ENCODE measurements at places on chromosomes 2 and 18.

DNA sequence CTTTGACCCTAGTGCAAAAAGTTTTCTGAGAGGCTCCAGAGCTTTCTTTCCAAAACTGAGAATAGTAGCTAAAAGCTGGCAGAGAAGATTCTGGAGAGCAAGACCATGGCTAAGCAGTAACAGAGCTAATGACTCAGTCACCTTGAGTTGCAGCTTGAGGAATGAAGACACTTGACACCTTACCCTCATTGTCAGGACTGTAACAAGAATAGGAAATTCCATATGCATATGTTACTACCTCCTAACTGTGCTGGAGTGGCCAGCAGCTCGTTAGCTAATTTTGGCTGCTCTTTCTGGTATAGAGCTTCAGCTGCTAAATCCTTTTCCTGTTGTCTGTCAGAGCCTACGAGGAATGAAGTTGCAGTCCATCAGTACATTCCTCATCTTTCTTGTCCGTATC is 68.6 kb upstream of the LHCGR start:
- no peak for DNase-seq

DNA sequence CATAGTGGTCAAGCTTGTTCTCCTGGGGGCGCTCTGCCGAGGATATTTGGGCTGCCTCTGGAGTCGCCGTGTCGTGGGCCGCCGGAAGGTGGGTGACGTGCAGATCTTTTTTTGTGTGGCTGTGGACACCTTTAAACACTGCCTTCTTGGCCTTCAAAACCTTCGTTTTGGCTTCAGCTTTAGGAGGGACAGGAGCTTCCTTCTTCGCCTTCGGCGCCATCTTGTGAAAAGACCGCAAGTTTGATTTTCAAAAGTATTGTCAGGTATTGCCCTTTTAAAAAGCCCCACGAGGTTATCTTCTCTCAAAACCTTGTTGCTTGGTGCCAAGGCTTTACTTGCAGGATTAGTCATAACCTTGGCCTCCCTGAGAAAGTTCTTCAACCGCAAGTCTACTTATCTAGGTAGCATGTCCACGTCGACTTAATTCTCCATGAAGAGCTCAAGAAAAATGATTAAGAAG is 20.8 kb downstream of the LAMA3 start:
- DNase-seq: no peak

DNA sequence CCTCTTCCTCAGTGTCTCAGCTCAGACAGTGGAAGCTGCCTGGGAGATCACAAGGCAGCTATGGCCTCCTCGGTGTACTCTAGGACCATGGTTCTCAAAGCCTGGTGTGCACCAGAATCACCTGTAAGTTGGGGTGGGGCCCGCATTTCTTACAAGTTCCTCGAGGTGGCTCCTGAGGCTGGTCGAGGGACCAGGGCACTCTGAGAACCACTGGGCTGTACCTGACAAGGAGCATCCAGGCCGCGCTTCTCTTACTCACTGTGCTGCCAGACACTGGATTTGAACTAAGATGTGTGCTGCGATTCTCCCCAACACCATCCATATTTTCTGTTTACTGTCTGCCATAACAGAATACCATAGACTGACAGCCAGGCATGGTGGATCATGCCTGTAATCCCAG is 59.5 kb downstream of the DIPK1C start:
- no peak for DNase-seq

DNA sequence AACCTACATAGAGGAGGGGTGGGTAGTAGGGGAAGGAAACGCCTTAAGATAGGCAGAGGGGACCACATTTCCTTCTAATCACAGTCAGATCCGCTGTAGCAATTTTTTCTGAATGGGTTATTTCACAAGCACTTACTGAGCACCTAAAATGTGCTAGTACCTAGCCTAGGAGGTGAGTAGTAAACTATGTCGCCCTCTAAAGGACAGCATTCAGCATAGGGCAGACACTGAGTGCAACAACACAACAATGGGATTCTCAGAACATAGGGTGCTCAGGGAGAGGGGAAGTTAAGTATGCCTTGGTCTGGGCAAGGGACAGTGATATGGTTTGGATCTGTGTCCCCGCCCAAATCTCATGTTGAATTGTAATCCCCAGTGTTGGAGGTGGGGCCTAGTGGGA is 166.1 kb upstream of the RAB6C start:
- DNase-seq: no peak

- no peak for DNase-seq
Observed at GRCh38 chr2:207223051-207223450, 57.3 kb upstream of the KLF7 start.

- no peak for DNase-seq
Observed at GRCh38 chr2:20622296-20622686, 28.6 kb downstream of the HS1BP3 start.

DNA sequence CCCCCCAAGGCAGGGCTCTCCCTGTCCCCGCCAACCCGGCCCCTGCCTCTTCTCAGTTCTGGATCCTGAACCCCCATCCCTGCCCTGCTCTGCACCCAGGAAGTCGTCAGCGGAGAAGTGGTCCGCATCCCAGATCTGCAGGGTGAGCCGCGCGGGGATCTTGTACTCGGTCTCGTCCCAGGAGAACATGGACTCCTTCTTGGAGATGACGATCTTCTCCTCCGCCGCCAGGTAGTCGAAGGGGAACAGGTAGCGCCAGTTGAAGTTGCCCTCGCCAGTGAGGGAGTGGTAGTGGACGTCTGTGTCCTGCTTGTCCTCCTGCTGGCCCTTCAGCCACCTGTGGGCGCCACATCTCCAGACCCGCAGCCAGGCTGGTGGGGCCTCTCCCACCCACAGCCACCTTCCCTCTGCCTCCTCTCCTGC is 16.3 kb downstream of the OTOF start:
- no peak for DNase-seq

- no peak for DNase-seq
Observed at GRCh38 chr2:129709001-129709955, 270.2 kb upstream of the RAB6C start.

GRCh38 chr18:3130344-3130743 is 89.4 kb downstream of the MYOM1 start:
- DNase-seq: no peak
